NCI-H1436 (cell line): ENCODE measurements at places on chromosomes 7 and 10.

GRCh38 chr7:90313907-90314306 is 7.2 kb downstream of the FAM237B start:
- no peak for DNase-seq

GRCh38 chr7:12683678-12684585 is 3.5 kb upstream of the ARL4A start:
- DNase-seq = no peak

- no peak for DNase-seq
These were observed 28.5 kb downstream of the CUX1 start for GRCh38 chr7:101845974-101846373.

DNA sequence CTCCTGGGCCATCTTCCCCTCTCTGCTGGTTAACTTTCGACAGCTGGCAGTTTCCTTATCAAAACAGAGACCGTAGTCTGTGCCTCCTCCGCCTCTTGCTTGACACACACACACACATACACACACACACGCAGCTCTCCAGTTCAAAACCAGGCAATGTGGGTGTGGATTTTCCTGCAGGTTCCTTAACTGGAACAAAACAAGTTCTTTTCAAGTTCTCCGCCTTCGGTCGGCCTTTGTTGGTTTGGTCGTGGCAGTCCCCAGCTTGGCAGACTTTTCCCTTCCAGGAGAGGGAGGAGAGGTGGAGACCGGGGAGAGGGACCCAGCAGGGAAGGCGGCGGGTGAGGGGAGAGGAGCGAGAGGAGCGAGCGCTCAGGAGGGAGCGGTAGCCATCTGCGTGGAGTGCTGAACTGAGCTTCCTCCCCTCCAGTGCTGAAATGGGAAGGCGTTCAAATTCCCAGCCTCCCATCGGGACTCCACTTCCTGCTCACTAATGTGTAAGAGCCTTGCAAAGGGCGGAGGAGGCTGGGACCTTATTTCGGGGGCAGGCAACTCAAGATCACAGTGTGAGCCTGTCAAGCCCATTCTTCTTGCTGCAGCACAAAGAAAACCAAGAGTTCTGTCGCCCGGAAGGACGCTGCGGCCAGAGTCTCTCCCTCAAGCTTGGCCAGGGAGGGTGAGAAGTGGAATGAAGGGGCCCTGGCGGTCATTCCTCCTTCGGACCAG is 120.6 kb downstream of the PRPF18 start:
- DNase-seq = no peak

- no peak for DNase-seq
These were observed 23.7 kb upstream of the FOXL3 start for GRCh38 chr7:265998-266850.

- no peak for DNase-seq
These were observed 53.6 kb upstream of the DNAAF5 start for GRCh38 chr7:672891-673290.
